ENCODE measurements at places on chromosomes 6 and 20. TPM values are rescaled to one million over a fixed set of nuclear protein-coding genes. Genes with fewer than 3 reads are reported as not detected.

DNA sequence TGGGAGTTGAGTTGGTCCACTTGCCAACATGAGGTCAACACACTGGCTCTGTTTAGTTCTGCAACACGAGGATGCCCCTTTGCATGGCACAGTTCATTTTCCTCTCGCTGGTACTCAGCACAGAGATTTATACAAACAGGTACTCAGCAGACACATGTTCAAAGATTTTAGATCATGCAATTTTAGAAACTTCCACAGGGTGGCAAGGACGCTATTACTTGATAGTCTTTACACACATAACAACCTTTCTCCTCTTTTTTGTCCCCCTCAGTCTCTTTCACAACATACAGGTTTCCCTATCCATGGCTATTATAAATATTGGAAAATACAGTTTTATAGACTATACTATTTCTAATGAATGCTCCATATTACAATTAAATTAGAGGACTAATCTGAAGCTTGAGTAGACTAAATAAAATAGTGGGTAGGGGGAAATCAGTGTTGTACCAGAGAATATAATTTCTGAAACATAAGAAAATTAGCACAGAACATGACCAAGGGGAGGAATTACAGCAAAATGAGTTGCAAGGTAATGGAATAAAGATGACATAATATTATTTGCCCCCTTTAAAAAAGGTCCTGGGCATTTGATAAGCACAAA is 331.8 kb upstream of the BTBD3 start:
- H3K4me1 ChIP-seq, result no peaks in the 10 kb centered on the region
- H3K27me3 ChIP-seq, result no peaks in the 10 kb centered on the region
- H3K27ac ChIP-seq, result no peak overlapping the region
- no peak overlapping the region for H3K4me3 ChIP-seq

DNA sequence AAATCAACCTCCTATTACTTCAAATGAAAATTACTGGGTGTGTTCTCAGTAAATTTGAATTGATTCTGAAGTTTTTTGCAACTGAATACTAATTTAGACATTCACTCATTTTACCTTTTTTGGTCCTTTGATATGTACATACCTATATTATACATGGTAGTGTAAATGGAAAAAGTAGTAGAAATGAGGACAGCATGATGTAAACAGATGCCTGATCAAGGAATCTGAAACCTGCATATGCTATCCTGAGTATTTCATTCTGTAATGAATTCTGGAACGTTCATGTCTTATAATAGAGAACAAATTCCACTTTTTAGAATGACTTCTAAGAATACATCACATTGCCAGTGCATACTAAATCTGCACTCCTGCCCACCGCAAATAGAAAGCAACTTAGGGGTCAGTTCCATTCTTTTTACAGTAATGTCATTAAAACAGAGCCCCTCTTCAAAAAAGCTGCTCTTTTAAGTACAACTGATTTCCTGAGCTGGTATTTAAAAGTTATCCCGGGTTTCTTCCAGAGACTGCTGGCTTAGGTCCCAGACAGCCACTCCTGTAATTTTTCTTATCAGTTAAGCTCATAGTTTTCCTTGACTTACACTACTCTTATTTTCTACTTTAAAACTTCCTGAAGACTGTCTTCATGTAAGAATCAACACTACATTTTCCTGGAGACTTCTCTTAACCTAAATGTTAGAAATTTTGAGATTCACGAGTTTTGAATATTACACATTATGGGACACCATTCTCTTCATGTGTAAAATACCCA is 48.4 kb downstream of the MAP3K7 start:
- H3K4me1 ChIP-seq, result peaks cover 12% of the 10 kb centered on the region
- no peaks in the 10 kb centered on the region for H3K27me3 ChIP-seq
- no peak overlapping the region for H3K27ac ChIP-seq
- peaks cover 18% of the 10 kb centered on the region for H3K36me3 ChIP-seq
- H3K4me3 ChIP-seq, result no peak overlapping the region

- peaks cover 14% of the 10 kb centered on the region for H3K4me1 ChIP-seq
- no peak overlapping the region for H3K27ac ChIP-seq
- peaks cover 3% of the 10 kb centered on the region for H3K27me3 ChIP-seq
- DNase-seq, result no peak
- no peak overlapping the region for H3K4me3 ChIP-seq
These were observed 4.5 kb downstream of the TEAD3 start for GRCh38 chr6:35492258-35492973.

GRCh38 chr6:47654255-47654654 is 44.1 kb upstream of the ADGRF4 start:
- DNase-seq, result no peak
- no peaks in the 10 kb centered on the region for H3K36me3 ChIP-seq
- no peak overlapping the region for H3K4me3 ChIP-seq
- H3K27me3 ChIP-seq, result peaks cover 9% of the 10 kb centered on the region
- H3K27ac ChIP-seq, result no peak overlapping the region

Gene RAB44
- not detected for total RNA-seq

DNA sequence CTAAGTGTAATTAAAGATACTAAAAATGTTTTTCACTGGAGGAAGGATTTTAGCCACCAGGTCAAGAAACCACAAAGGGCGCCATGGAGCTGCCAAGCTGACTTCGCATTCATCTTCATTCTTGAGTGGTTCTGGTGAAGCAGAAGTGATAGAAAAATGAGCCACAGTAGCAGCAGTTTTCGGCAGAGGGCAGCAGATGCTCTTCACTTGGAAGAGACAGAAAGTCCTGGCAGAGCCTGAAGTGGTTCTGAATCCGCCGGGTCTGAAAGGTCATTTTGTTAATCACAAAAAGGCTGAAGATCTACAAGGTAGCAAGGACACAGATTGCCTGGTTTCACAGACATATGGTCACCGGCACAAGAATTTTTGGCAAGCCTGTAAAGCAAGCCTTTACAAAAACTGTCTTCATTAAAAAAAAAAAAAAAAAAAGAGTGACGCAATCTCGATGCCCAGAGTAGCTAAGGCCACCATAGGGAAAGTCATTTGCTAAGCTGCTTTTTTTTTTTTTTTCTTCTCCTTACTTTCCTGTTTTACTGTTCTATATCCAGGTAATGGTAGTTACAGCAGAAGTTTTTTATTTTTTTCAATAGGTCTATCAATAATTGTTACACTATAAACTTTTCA is 345.1 kb upstream of the AGPAT4 start:
- H3K27me3 ChIP-seq, result peaks cover 3% of the 10 kb centered on the region
- H3K36me3 ChIP-seq, result no peaks in the 10 kb centered on the region
- H3K4me3 ChIP-seq, result no peak overlapping the region

DNA sequence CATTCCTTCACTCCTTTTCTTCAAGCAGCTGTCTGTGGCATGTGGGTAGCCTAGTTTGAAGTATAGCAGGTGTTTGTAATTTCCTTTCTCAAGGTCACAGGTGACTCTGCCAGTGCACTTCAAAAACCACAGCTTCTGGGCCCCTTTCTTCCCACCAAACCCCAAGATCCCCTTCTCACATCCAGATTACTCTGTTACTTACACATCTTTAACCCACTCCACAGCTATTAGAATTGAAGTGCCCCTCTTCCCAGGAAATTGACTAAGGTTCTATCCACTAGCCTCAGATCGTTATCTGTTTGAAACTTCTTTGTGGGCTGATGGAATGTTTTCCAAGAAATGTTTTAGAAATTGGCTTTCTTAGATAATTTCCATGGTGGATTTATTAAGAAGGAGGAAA is 150.8 kb downstream of the AHI1 start:
- H3K4me3 ChIP-seq, result no peak overlapping the region
- H3K27ac ChIP-seq, result no peak overlapping the region
- H3K4me1 ChIP-seq, result peaks cover 5% of the 10 kb centered on the region
- no peak for DNase-seq

Gene BMP2
- total RNA-seq, result not detected

- H3K4me1 ChIP-seq, result peaks cover 5% of the 10 kb centered on the region
- H3K27me3 ChIP-seq, result peaks cover 6% of the 10 kb centered on the region
- H3K36me3 ChIP-seq, result no peaks in the 10 kb centered on the region
- no peak overlapping the region for H3K27ac ChIP-seq
- no peak for DNase-seq
These were observed 8.6 kb upstream of the NKAIN4 start for GRCh38 chr20:63262836-63263235.

Data from activated naive CD8-positive, alpha-beta T cell treated with anti-CD3 and anti-CD28 coated beads, Interleukin-2, amount 10 ng/mL, durations not matched to agents 7 days and 5 days (primary cell).